ENCODE measurements at places on chromosomes 3 and 15.

GRCh38 chr3:128606094-128606493 is 44.5 kb downstream of the RPN1 start:
- no peak for DNase-seq

- DNase-seq = no peak
Measured at GRCh38 chr3:132645058-132645457, 14.6 kb downstream of the ACAD11 start.

DNA sequence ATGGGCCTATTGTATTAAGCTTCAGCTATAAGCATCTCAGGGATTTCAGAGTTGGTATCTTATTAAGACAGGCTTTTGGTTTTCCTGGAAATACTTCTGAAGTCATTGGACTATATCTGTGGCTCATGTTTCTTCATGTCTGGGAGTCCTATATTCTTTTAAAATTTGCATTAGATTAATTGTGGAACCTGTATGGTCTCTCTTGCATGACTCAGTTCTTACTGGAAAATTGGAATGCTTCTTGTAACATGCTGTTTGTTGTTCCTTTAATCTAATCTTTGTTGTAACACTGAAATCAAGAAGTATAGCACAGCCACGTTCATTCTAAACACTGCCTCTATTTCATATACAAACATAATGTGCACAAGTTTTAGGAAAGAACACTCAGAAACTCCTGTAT is 208.1 kb downstream of the RBMS3 start:
- no peak for DNase-seq

GRCh38 chr3:124787476-124788195 is 57.4 kb downstream of the UMPS start:
- no peak for DNase-seq

GRCh38 chr3:184040010-184040409 is 8.5 kb downstream of the HTR3D start:
- DNase-seq = no peak

DNA sequence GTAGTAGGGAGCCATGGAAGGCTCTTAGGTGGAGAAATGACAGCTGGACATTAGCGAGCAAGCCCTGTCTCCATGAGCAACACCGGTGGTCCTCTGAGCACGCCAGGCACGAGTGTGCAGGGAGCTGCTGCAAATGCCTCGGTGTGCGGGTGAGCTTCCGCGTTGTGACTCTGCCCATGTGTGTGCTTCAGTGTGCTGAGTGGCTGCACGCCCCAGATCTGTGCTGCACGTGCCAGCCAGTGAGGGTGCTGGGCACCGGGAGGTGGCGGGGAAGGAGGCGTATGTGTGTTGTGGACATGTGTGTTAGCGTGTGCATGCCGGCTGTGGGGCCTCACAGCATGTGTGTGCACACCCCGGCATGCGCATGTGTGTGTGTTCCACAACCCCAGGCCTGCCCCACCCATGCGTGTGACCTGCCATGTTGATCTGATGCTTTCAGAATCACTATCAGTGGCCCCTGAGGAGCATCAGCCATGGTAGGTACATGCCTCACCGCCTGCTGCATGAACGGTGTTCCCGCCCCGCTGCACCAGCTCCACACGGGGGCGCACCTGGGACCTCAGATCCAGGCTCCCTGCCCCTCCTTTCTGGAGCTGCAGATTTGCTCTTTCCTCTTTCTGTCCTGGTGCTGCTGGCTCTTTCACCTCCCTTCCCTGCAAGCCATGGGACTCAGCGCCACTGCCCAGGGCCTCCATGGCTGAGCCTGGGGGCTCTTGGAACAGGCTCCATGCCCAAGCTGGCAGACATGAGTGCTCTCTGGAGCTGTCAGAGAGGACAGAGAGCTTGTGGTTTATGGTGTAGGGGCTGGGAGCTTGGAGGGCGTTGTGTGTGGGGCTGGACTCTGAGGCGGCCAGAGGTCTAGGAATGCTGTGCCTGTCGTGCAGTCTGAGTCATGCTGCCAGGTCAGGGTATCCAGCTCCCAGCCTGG is 169.4 kb downstream of the TBC1D2B start:
- peak; percentile 12 for DNase-seq

DNA sequence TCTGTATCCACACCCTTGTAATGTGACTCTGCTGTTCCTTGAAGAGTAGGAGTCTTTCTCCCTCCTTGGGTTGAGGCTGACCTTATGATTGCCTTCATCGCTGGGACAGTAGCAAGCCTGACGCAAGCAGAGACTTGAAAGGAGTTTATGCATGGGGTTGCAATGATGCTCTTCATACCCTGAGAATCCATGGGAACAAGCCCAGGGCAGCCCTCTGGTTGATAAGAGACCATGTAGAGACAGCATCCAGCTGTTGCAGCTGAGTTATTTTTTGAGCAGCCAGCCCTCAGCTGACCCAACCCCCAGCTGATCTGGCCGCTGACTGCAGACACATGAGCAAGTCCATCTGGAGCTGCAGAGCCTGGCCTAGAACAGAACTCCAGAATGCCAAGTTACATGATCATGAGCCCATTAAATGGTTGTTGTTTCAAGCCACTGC is 60.6 kb upstream of the ARNT2 start:
- DNase-seq = no peak

- no peak for DNase-seq
Measured at GRCh38 chr3:150030841-150031240, 60.1 kb upstream of the PFN2 start.

GRCh38 chr3:129021140-129021551 is 20.0 kb downstream of the EFCC1 start:
- no peak for DNase-seq

- DNase-seq = no peak
Measured at GRCh38 chr3:125148836-125149235, 63.7 kb downstream of the SLC12A8 start.

DNA sequence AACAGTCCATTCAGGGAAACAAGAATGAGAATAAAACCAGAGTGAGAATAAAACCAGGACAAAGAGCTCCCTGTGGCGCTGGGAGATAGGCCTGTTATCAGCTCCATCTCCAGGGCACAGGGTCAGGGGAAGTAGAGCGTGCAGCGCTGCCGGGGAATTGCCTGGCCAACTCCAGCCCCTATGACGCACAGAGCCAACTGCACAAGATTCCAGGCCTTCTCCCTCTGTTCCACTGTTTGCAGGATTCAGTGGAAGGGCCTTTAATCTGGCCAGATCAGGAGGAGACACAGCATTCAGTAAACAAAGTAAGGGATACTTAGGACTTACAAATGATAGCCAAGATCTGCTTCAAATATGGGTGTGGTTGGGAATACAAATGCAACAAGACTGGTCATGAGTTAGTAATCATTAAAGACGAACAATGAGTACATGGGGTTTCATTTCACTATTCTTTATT is 49.4 kb downstream of the ITGB5 start:
- DNase-seq = no peak

DNA sequence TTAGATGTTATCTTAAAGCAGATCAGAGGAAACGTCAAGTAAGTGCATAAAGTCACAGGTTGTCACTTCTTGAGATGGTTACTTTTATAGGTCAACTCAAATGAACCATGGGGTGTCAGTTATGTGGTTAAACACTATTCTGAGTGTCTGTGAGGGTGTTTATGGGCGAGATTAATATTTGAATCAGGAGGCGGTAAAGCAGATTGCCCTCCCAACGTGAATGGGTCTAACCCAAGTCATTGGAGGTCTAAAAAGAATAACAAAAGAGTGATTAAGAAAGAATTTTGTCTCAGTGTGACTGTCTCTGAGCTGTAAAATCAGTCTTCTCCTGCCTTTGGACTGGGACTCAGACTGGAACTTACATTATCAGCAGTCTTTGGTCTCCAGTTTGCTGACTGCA is 977.5 kb downstream of the NAALADL2 start:
- DNase-seq = no peak

DNA sequence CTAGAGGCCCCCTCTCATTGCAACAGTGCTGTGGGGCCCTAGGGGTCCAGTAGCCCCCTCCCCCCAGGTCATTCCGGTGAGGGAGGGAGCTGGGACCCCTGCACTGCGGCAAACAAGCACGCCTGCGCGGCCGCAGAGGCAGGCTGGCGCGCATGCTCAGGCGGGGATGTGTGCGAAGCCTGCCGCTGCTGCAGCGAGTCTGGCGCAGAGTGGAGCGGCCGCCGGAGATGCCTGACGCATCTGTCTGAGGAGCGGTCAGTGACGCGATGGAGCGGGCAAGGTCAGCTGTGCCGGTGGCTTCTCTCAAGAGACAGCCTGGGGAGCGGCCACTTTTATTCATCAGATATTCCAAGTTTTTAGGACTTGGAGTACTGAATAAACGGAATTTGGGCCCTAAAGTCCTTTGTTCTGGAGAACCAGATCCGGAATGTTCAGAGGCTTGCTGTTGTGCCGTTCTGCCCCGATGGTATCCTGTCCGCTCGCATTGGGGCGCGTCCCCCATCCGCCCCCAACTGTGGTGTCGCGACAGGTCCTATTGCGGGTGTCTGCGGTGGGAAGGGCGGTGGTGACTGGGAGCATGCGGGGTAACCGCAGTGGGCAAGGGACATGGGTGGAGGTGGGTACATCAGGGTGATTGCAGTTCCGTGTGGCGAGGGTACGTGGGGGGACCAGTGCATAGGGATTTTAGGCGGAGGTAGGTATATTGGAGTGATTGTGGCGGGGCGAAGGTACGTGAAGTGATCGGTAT is at the start of the genes SNRPN and SNURF:
Gene SNRPN, plus strand, starts transcription at position 205 of the 748 bp plus-strand sequence. CDS start 19,467 bp downstream, outside the sequence.
Gene SNURF, plus strand, starts transcription at position 205 of the 748 bp plus-strand sequence. Its CDS starts 62 bp downstream, at position 267.
- DNase-seq = peak; percentile 60
